Cardiac muscle cell (in vitro differentiated cells and primary cell): ENCODE measurements at places on chromosomes 13 and 19.

DNA sequence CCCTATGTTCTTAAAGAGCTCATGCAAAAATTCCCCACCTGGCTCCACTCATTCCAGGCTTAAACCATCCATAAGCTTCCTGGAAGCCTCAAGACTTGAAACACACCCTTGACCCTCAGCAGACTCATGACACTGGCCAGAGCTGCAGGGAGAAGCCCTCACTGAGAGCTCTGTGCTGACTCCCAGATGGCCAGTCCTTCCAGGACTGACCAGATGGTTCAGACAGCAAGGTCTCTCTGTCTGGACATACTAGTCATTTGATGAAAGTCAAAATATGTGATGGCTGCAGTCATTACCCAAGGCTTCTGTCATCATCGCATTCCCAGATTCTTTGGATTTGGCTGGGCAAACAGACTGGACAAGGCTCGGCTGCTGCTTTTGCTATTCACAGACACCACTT is 397.4 kb downstream of the FOXO1 start:
- no peak for DNase-seq
- H3K4me1 ChIP-seq = no peaks in the 10 kb centered on the region
- no peaks in the 10 kb centered on the region for H3K36me3 ChIP-seq
- no peak overlapping the region for H3K4me3 ChIP-seq
- H3K27me3 ChIP-seq = no peaks in the 10 kb centered on the region
- no peak overlapping the region for H3K27ac ChIP-seq

DNA sequence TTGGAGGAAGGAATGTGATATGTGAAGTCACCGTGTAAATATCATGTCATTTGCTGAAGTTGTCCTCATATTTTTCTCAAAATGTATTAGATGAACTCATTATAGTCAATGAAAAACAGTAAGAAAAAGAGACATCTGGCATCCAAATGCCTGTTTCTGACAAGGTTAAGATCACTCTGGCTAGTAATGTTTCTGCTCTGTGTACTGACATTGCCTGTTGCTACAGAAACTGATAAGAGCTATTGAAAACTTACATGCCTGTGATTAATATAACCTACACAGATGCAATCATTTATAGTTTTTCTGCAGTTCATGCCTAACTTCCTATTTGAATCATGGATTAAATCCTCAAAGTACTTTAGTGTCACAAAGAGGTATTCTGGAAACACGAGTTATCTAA is 249.8 kb downstream of the NBEA start:
- no peak for DNase-seq
- H3K4me3 ChIP-seq = no peak overlapping the region
- no peaks in the 10 kb centered on the region for H3K4me1 ChIP-seq
- no peaks in the 10 kb centered on the region for H3K27me3 ChIP-seq

DNA sequence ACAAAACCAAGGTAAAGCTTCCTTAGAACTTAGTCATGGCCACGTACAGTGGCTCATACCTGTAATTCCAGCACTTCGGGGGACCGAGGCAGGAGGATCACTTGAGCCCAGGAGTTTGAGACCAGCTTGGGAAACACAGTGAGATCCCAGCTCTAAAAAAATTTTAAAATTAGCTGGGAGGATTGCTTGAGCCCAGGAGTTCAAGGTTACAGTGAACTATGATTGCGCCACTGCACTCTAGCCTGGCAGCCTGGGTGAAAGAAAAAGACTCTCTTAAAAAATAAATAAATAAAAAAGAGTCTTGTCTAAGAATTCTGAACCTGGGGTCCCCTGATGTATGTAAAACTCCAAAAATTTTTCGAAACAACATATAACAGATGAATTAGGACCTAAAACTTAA is 34.9 kb downstream of the N4BP2L2 start:
- H3K27ac ChIP-seq = no peak overlapping the region
- peaks cover 7% of the 10 kb centered on the region for H3K36me3 ChIP-seq
- H3K4me1 ChIP-seq = no peaks in the 10 kb centered on the region
- DNase-seq = no peak

GRCh38 chr13:89980896-89981295 is 1366.6 kb upstream of the MIR17HG start:
- no peaks in the 10 kb centered on the region for H3K27me3 ChIP-seq
- DNase-seq = no peak
- no peaks in the 10 kb centered on the region for H3K4me1 ChIP-seq
- no peak overlapping the region for H3K27ac ChIP-seq
- no peak overlapping the region for H3K4me3 ChIP-seq
